Right atrium auricular region (tissue), 2 donors: ENCODE measurements at places on chromosomes 3 and 15. TPM values are rescaled to one million over a fixed set of nuclear protein-coding genes. Genes with fewer than 3 reads are reported as not detected.

ITIH3 gene
- total RNA-seq: 0.19 TPM

CACNA2D2 gene
- 3.7 TPM for total RNA-seq

NEK10 gene
- 10.3 TPM for total RNA-seq

WNT7A gene
- not detected for total RNA-seq

CADM2 gene
- 9.5 TPM for total RNA-seq

ZMYND10 gene
- 0.31 TPM for total RNA-seq

FAM107A gene
- 76.5 TPM for total RNA-seq

GRAMD2A gene
- total RNA-seq: not detected

GOLGA8G gene
- not detected for total RNA-seq

FOXB1 gene
- not detected for total RNA-seq

AMOTL2 gene
- total RNA-seq: 119 TPM
